ENCODE measurements at places on chromosomes 2 and 18.

DNA sequence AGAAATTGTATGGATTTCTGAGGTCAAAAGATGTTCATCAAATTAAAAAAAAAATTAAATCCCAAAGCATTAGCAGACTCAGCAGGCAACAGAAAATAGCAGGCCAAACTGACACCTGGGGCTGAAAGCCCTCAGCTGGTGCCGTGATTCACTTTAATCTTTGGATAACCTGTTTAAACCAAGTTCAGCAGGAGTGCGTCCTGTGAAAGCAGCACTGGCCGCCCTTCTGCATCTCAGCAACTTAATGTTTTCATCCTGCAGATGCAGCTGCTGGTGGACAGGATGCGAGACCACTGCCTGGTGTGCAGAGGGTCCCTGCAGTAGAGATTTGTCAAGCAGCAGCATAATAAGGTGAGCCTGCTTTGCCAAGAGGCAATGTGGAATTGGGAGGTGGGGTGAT is 41.2 kb downstream of the CCDC68 start:
- DNase-seq: no peak

DNA sequence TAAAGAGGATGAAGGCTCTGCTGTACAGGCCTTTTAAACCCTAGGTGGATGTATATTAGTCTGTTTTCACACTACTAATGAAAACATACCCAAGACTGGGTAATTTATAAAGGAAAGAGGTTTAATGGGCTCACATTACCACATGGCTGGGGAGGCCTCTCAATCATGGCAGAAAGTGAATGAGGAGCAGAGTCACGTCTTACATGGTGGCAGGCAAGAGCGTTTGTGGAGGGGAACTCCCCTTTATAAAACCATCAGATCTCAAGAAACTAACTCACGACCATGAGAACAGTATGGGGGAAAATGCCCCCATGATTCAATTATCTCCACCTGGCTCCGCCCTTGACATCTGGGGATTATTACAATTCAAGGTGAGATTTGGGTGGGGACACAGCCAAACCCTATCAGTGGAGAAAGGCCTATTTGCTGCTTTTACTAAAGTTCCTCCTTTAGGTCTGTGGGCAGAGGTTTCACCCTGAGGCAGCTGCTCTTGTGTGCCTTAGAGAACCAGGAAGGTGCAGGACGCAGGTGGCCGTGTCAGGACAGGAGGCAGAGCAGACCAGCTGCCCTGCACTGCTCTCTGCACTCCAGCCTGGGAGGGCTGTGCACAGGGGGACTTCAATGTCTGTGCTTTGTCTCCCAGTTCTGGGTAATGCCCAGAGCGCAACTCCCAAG is 178.8 kb upstream of the HDAC4 start:
- peak; percentile 20 for DNase-seq

GRCh38 chr18:79274823-79275222 is 120.9 kb upstream of the NFATC1 start:
- DNase-seq: no peak

- no peak for DNase-seq
Measured at GRCh38 chr2:173692068-173692467, 273.1 kb downstream of the SP3 start.

DNA sequence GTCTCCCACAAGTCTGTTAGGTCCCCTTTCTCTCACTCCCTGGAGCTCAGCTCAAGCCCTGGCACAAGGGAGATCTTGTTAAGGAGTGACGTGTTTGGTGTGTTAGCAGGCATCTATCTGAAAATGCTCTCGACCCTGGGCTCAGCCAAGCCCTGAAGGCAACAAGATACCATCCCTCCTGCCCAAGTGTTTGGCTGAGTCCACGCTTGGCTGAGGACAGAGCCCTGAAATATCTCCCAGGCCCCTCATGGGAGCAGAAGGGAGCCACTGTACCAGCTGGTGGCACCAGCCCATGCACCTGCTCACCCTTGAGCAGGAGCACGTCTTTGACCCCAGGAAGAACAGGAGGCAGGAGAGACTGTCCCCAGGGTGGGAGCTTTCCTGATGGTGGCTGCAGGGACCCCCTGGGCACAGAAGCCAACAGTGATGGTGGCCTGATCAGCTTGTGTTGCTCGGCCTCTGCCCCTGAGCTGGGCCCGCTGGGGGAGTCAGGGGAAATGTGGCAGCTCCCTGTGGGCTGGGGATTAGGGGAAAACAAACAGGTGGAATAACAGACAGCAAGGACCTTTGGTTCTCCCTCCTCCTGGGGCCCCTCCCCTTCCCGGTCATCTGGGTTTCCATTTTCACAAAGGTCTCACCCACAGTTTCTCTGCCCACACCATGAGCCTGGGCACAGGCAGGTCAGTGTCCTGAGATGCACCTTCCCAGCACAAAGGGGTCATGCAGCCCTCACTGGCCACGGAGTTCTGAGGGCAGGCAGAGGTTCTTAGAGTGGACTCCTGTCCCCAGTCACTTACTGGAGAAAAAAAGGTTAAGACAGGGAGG is 91.6 kb downstream of the RHOB start:
- peak; percentile 29 for DNase-seq

- no peak for DNase-seq
Measured at GRCh38 chr2:42879121-42879705, 86.8 kb upstream of the HAAO start.

DNA sequence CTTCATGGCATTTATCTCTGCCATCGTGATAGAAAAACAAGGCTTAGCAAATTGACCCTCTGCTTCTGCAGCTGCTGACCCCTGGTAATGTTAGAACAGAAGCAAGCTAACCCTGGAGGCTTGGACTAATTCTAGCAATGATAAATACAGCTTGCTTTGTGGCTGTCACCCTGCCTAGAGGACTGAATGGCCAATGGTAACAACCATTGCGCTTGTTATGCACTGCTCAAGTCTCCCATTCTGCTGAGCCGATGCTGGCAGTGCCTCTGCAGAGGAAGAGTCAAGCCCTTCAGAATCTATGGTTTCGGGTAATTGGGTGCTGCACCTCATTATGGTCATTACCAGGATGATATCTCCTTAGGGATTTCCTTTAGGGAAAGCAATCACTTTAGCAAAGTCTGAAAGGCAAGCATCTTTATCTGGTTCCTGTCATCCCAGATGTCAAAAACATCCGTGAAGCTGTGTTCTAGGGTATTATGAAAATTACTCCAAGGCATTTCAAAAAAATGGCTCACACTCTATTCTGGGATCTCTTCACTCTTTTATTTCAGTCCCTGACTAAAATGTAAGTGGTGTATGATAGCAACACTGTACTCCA is 186.8 kb upstream of the DLGAP1 start:
- DNase-seq: no peak

DNA sequence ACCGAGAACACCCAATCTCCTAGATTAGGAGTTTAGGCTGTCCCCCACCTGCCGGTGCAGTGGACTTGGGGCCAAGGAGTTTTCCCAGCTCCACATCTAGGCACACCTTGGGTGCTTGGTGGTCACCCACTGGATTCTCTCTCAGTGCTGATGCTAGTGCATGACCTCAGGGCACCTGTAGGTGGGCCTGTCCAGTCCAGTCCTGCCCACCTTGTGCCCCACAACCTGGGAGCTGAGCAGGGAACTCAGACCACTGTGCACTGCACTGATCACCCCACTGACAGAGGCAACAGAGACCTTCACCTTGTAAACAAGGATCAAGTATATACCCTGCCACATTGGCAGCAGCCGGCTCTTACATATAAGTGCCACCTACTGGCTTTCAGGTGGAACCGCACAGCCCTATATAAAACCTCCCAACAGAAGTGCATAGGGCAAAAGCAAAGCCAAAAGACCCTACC is 12.7 kb upstream of the CDH19 start:
- no peak for DNase-seq

GRCh38 chr2:137865954-137866540 is 98.2 kb upstream of the HNMT start:
- peak; percentile 19 for DNase-seq

- no peak for DNase-seq
Measured at GRCh38 chr2:120912101-120912985, 176.7 kb downstream of the GLI2 start.

- DNase-seq: no peak
Measured at GRCh38 chr18:35938158-35938557, 34.3 kb upstream of the RMP24 start.

DNA sequence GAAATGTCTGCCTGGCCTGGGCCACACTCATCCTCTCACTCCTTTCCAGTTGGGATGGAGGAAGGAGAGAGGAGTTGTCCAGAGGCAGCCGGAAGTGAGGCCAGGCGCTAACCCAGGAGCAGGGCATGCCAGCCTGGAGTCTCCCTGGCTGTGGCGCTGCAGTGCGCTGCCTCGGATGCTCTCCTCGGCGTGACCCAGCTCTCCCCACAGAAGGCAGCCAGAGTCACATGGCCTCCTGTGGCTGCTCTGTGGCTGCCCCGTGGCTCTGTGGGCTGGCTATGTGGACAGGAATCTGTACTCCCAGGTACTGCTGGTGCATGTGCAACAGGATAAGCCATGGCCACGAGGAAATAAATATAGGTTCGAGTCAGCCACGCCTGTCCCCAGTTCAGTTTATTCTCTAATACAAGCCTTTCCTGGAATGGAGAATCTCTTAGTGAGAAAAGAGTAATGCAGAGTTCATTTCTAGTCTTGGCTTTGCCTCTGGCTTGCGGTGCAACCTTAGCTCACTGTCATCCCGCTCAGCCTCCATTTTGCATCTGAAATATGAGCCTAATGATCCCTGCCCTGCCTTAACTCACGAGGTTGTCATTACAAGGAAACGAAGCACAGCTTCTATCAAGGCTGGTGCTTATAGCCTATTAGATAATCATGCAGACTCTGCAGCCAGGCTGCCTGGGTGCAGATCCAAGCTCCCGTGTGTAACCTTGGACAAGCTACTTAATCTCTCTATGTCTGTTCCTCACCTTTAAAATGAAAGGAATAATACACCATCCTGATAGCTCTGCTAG is 106.3 kb downstream of the ANTXR1 start:
- DNase-seq: no peak

Data from SHP77 (cell line).